ENCODE measurements at places on chromosomes 4 and X. TPM values are rescaled to one million over a fixed set of nuclear protein-coding genes. Genes with fewer than 3 reads are reported as not detected.

The FGB gene
- not detected for total RNA-seq

The BRS3 gene
- total RNA-seq, result not detected

The CTAG1B gene
- not detected for total RNA-seq

The ARL9 gene
- total RNA-seq, result not detected

The AGTR2 gene
- total RNA-seq, result not detected

The TMEM156 gene
- total RNA-seq, result not detected

The ARAP2 gene
- total RNA-seq, result not detected

The LDB2 gene
- 79.7 TPM for total RNA-seq

The SHOX gene
- total RNA-seq, result not detected

The HTATSF1 gene
- total RNA-seq, result 58.8 TPM

The RASGEF1B gene
- not detected for total RNA-seq

The POU3F4 gene
- total RNA-seq, result not detected

The CRMP1 gene
- total RNA-seq, result not detected

The TMEM131L gene
- total RNA-seq, result 5.7 TPM

The ZNF711 gene
- total RNA-seq, result 0.43 TPM

The RBMXL3 gene
- total RNA-seq, result not detected

The CXorf49 gene
- not detected for total RNA-seq

The TMPRSS11F gene
- not detected for total RNA-seq

The GAK gene
- 86.7 TPM for total RNA-seq

The MAGED1 gene
- total RNA-seq, result 261 TPM

The ABCE1 gene
- total RNA-seq, result 130 TPM

The MAGEA1 gene
- total RNA-seq, result not detected

The HSD17B13 gene
- not detected for total RNA-seq

The MAP7D2 gene
- 0.32 TPM for total RNA-seq

The ADH7 gene
- total RNA-seq, result not detected

The PLS3 gene
- 136 TPM for total RNA-seq

The NAT8L gene
- 0.38 TPM for total RNA-seq

The ARMCX4 gene
- 2.3 TPM for total RNA-seq

The L1CAM gene
- total RNA-seq, result 1.9 TPM

The MAGEB17 gene
- total RNA-seq, result not detected

The STAP1 gene
- not detected for total RNA-seq

The APEX2 gene
- total RNA-seq, result 8.0 TPM

The MAMLD1 gene
- total RNA-seq, result 4.1 TPM

The ADH1C gene
- not detected for total RNA-seq

The RAI2 gene
- not detected for total RNA-seq

The HSFX4 gene
- total RNA-seq, result not detected

The AFM gene
- not detected for total RNA-seq

The CXCL8 gene
- 20.0 TPM for total RNA-seq

The SMR3B gene
- not detected for total RNA-seq

The TCEAL5 gene
- not detected for total RNA-seq

The RASL11B gene
- not detected for total RNA-seq

The PDZD4 gene
- total RNA-seq, result 1.5 TPM

The VCX2 gene
- total RNA-seq, result not detected

The PABPC5 gene
- total RNA-seq, result 5.3 TPM

The PCDH11X gene
- total RNA-seq, result not detected

The PABPC4L gene
- under 0.01 TPM for total RNA-seq

The NDP gene
- total RNA-seq, result 0.13 TPM
